ENCODE measurements at places on chromosomes 3 and 15.

DNA sequence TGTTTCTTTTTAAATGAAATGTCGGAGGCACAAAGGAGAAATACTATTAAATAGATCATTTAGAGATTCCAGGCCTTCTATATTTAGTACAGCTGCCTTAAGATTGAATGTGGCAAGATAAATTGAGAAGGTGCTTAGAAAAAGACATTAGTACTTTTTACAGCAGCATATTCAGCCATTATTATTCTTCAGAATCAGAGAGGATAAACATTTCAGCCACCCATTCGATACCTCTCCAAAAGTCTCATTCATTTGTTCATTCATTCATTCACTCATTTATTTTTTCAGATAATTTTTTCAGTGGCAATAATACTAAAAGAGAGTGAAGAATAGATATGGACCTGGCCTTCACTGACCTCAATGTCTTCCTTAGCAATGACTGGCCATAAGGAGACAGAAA lies 347.0 kb downstream of the GRM7 start:
- DNase-seq: no peak

DNA sequence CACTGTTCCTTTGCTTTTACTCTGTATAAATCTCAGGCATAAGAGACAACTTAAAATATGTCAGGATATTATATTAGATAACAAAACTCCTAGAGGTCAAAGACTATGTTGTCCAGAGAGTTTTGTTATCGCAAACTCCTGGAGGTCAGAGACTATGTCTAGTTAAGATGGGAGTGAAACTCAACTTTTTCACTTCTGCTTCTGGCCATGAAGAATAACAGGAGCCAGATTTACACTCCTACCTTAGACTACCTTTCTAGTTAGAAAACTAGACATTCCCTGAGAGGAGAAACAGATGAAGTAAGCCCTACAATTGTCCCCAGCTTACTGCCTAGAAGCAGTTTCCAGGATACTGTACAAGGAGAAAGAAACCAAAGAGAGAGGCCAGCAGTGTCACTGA lies 255.4 kb upstream of the UBE2E1 start:
- DNase-seq: no peak

GRCh38 chr3:139764936-139765335 lies 87.2 kb upstream of the NMNAT3 start:
- DNase-seq: no peak

DNA sequence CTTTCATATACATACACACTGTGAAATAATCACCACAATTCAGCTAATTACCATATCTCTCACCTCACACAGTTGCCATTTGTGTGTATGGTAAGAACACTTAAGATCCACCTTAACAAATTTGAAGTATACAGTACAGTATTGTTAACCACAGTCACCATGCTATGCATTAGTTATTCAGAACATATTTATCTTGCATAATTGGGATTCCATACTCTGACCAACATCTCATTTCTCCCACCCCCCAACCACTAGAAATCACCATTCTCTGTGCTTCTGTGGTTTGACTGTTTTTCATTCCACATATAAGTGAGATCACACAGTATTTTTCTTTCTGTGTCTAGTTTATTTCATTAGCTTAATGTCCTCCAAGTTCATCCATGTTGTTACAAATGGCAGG lies 247.7 kb upstream of the CTNNB1 start:
- no peak for DNase-seq

DNA sequence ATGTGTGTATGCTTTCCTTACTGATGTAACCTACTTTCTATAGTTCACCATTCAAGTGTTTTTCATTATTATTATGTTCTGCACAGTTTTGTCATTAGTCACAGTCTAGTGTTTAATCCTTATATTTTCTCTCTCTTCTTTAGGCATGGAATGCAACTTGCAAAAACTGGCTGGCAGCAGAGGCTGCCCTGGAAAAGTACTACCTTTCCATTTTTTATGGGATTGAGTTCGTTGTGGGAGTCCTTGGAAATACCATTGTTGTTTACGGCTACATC lies 6.9 kb downstream of the SUCNR1 start:
- DNase-seq: no peak

- DNase-seq: no peak
Observed at GRCh38 chr3:29763115-29763514, 482.2 kb downstream of the RBMS3 start.

DNA sequence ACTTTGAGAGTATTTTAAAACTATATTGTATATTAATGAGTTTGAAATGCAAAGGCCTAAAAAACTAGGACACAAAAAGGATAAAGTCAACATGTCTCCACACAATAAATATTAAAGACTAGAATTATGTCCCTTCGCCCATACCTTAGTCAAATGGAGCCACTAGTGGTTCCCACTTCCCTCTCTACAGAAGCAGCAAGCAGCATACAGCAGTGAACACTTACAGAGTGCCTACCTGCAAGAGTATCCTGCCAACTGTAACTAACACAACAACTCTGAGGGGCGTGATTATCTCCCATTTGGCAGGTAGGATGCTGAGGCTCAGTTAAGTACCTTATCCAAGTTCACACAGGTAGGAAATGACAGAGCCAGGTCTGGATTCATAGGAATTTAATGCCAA lies 17.2 kb downstream of the DYNC1LI1 start:
- no peak for DNase-seq

GRCh38 chr3:12931273-12931905 lies 90.0 kb upstream of the RPL32 start:
- DNase-seq: no peak
